Hypothalamus (tissue), 51 donors: ENCODE measurements at places on chromosomes 4 and X.

DNA sequence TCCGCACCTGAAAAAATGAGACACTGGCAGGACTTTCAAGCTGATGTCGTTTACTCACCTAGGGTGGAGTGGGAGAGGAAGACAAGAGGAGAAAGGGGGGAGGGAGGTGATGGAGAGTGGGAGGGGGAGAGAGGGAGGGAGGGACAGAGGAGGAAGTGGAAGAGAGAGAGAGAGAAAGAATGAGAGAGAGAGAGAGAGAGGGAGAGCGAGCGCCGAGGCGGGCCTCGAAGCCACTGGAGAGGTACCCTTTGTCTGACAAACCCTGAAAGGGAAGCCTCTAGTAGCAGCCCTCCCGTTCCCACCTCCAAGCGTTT, 296 bp upstream of the ADGRL3 start:
- no peak for DNase-seq

DNA sequence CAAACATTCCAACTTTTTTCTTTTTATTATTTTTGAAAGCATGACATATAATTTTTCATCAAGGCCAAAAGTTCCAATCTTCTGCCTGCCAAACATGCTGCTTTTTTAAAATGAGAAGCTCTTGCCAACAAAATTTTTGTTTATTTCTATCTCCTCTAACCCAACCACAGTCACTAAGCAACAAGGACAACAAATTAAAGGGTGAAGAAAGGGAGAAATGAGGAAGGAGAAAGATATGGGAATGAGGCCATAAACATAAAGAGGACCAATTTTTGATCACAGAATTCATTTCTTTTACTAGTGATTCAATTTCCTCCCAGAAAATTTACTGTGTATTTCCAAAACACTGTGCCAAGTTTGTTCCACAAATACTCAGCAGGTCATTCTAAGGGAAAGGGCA, 537.0 kb upstream of the DIAPH2 start:
- DNase-seq: no peak

GRCh38 chrX:139851730-139852129, 81.1 kb downstream of the ATP11C start:
- DNase-seq: no peak

DNA sequence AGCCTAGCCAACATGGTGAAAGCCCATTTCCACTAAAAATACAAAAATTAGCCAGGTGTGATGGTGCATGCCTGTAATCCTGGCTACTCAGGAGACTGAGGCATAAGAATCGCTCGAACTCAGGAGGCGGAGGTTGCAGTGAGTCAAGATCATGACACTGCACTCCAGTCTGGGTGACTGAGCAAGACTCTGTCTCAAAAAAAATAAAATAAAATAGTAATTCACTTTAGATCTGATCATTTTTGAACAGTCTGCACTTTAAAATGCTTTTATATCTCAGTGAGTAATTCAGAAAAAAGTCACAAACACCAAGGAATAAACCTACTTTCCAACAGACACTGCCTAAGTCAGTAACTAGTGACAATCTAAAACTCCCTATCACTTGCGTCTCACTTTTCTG, 25.6 kb upstream of the CORIN start:
- DNase-seq: no peak

DNA sequence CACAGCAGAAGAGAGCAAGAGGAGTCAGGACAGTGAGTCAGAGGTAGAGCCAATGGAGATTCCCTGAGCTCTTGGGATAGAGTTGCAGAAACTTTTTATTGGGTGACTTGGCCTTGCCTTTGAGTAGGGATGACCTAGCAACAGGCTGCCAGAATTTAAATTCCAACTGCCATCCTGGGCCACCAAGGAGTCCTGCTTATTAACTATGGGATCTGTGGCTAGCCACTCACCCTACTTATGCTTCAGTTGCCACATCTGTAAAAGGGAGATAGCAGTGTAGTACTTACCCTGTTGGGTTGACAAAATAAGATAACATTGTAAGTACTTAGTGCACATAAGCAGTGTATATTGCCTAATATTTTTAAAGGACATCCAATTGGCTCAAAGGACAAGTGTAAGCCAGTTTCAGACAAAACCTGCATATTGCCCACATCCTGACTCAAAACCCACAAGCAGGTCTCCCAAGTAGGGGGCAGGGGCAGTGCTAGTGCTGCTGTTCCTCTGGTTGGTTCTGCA, 43.5 kb upstream of the TMEM164 start:
- no peak for DNase-seq

DNA sequence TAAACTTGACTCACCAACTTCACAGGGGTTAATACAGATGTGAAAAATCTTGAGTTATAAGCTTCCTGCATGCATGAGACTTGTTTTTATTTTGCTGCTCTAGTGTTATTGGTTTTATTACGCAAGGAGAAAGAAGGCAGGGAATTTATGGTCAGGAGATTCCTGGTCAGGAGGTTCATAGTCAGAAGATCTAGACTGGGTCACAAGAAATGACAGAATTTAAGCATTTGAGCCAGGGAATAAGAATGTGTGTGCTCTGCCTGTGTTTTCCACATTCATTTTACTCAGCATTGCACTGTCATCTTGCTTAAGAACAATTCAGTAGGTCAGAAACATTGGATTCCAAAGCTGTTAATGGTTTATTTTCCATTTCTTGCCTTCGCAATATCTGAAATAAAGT, 2522.1 kb downstream of the ARAP2 start:
- no peak for DNase-seq
